CMK (cell line): ENCODE measurements at places on chromosomes 7 and 10.

- no peak for DNase-seq
Measured at GRCh38 chr10:133335246-133336117, 1.2 kb downstream of the CALY start.

GRCh38 chr7:1618475-1618874 lies 48.6 kb upstream of the PSMG3 start:
- DNase-seq: no peak

- no peak for DNase-seq
Measured at GRCh38 chr7:148334959-148335577, 255.5 kb upstream of the C7orf33 start.

DNA sequence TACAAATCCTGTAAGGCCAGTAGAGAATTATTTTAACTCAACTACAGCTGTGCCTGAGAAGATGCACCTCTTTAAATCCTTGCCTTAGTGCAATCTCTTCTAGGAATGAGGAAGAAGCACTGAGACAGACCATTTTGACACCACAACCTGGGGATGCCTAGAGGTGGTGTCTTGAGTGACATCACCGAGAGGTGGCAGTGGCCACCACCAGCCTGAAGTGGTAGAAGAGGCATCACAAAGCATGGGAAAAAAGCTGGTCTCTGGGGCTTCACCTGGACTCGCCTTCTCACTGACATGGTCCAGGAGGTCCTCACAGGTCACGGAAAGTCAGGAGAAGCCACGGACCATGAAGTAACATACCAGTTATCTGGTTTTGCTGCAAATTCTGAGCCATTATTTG lies 99.2 kb upstream of the PDLIM1 start:
- DNase-seq: no peak

DNA sequence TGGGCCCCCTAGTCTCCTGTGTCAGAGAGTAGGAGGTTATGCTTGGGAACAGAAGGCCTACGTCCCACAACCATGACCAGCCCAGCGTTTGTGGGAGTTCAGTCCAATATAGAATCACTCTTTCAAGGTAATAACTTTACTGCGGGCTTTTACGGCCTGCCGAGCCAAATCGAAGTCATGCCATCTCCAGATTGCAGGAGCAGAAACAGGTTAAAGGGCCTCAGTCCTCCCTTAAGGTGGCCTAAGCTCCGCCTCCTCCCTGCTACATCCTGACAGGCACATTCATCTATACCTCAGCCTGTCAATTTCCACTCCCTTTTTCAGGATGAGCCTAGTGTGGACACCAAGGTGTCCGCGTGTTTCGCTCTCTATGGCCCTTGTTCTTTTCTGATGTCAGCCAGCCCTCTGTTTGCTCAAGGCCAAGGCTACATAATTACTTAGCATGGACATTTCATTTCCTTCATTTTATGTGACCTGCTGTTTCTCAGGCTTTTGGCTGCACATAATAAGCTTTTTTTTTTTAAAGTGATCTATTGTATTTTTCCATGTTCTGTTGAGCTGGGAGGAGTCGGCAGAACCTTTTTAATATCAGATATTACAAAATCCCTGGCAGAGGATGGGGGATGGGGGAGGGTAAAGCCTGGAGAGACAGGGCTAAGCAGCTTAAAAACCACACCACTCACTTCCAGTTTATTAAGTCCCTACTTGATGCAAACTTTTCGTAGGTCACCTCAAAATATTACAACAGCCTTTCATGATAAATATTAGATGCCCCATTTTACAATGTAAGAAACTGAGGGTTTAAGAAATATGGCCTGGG lies 84.6 kb downstream of the CACNB2 start:
- no peak for DNase-seq

DNA sequence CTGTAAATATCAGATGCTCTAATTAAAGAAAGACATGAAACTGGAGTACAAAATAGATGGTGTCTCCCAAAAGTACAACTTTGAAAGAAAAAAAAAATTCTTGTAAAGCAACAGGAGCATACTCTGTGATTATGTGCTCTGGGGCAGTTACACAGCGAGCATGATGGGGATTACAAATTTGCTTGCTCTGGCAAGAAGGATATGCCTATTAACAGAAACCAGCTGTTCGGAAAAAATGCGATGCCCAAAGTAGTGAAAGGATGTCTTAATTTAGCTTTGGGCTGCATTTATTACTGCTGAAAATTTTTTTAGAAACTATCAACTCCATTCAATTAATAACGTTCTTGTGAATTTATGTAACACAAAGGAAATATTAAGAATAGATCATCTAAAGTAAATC lies 256.9 kb upstream of the TPK1 start:
- no peak for DNase-seq

GRCh38 chr10:110447886-110448285 lies 49.8 kb upstream of the DUSP5 start:
- DNase-seq: no peak

GRCh38 chr7:80720146-80720545 lies 81.7 kb downstream of the CD36 start:
- DNase-seq: no peak

DNA sequence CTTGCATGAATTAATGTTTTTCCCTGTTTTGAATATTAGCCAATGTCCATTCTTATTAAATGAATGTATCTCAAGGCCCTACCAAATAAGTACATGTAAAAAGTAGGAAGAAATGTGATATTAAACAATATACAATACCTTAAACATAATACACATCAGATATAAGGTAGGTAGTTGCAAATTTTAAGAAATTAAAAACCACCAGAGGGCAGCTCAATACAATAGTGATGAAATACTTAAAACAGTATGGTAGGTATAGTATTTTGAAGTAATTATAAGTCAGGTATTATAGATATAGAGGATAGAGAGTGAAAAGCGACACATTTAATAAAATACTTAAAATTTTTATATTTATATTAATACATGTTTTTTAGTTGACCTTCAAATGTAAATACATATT lies 43.6 kb upstream of the CDK14 start:
- DNase-seq: no peak

DNA sequence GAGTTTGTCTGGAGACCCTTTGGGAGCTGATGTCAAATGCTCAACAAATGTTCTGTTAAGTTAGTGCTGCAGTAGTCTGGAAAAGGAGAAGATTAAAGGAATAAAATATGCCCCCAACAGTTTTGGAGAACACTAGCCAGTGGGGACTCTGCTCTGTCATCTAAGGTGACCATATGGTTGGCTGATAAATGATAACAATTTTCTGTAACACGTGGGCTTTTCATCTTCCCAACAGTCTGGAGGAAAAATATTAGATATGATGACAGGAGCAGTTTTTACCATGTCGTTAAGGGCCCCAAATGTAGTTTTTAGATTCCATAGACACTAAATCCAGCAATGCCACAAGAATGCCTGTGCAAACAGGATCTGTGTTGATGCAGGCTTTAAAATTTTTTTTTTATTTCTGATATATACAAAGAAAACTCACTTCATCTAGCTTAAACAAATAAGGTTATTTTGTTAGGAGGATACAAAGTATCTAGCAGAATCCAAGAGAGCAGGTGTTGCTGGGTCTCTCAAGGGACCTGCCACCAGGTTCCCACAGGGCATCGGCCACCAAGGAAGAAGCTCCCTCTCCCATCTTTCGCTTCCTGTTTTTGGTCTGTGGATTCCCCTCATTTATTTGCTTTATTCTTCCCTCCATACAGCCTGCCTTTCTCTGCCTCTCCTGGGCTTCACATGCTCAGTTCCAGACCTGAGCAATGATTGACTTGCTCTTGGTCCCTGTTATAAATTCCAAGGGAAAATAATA lies 6.2 kb upstream of the CFAP58 start:
- no peak for DNase-seq

DNA sequence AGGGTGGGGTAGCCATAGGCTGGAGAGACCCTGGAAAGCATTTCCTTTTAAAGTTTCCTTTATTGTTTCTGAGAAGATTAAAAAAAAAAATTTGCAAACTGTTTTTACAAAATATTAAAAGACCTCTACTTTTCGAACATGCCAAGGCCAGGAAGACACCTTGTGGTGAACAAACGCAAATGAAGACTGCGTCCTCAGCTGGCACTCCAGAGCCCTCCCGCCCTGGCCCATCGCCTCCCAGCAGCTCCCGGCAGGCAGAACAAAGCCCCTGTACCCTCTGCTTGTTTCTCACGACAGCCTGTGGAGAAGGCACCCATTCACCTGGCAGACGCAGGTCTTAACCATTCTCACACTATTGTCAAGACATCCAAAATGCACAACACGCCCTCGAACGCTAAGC lies 56.4 kb downstream of the ESYT2 start:
- DNase-seq: no peak

GRCh38 chr7:127034186-127034806 lies 218.4 kb downstream of the GRM8 start:
- no peak for DNase-seq

DNA sequence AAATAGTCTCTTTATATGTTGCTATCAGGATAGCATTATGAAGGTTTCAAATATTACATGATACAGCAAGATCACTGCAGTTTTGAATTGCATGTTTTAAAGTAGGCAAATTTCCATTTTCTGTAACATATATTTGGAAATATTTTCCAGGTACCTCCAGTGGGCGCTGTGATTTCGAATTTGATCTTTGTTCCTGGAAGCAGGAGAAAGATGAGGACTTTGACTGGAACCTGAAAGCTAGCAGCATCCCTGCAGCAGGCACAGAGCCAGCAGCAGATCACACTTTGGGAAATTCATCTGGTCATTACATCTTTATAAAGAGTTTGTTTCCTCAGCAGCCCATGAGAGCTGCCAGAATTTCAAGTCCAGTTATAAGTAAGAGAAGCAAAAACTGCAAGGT lies 299.0 kb downstream of the MALRD1 start:
- no peak for DNase-seq

- DNase-seq: no peak
Measured at GRCh38 chr7:74266191-74266963, 12.2 kb upstream of the RFC2 start.

GRCh38 chr10:34709637-34710390 lies 105.3 kb downstream of the PARD3 start:
- DNase-seq: no peak

GRCh38 chr10:77195101-77195500 lies 442.5 kb downstream of the KCNMA1 start:
- no peak for DNase-seq

DNA sequence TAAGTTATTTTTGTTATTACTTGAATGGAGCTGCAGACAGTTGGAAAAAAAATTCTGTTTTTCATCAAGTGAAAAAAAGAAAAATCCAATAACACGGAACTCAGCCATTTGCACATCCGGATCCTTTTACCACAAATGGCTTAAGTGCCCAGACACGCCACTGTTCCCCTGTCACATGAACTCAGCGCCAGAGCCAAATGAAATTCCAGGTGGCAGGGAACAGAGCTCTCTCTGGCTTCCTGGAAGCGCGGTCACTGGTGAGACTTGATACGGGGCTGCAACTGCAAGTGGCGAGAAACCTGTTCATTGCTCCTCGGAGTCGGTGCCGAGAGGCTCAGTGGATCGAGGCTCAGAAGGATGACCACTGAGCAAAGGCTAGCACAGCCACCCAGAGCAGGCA lies 60.8 kb upstream of the NPTX2 start:
- DNase-seq: no peak

- DNase-seq: no peak
Measured at GRCh38 chr7:96728139-96728538, 18.5 kb upstream of the SEM1 start.

GRCh38 chr7:24313777-24314176 lies 29.8 kb downstream of the NPY start:
- DNase-seq: no peak

DNA sequence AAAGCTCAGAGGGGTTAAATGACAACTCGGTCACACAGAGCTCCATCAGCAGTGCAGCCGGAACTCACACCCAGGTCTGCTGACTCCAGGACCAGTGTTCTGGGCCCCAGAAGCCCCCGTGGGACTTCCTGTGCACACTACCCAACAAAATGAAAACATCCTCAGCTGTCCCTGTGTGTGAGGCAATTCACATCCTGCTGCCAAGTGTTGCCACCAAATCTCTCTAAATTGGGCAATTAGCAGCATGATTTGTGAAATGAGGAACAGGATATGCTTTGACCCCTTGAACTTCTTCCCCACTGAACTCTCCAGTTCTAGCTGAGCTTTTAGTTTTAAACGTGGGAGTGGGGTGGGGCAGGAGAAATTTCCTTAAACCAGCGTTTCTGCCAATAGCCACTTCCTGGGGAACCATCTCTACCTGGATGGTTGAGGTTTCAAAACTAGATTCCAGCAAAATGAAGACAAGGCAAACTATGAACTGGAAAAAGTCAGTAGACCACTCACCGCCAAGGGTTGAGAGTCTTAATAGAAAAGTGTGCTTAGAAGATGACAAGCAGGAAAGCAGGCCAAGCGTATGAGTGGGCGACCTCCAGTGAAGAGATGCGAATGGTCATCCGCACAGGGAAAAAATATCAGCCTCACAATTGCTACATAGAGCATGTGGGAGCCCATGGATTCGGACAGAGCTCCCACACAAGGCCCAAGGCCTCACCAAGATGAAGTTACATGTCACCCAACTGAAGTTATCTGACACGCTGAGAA lies 51.9 kb upstream of the CHST15 start:
- DNase-seq: no peak

- DNase-seq: no peak
Measured at GRCh38 chr10:127338399-127339110, 142.2 kb upstream of the INSYN2A start.

- no peak for DNase-seq
Measured at GRCh38 chr10:80515511-80515910, 22.2 kb upstream of the SH2D4B start.

DNA sequence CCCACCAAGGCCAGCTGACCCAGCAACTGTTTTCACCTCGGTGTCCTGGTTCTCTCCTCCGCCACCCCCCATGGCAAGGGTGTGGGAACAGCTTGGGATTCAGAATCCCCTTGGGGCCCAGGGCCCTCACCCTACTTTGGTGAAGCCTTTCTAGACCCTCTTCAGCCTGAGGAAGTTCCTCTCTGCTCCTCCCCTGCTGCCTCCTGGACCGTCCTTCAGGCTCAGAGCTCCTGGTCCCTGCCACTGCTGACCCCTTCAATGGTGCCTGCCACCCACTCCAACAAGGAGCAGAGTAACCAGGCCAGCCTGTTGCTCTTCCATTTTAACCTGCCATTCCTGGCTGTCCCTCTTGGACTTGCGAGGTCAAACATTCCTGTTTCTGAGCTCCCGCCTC lies 72.0 kb upstream of the SMNDC1 start:
- DNase-seq: no peak

GRCh38 chr7:139898483-139898882 lies 69.4 kb downstream of the TBXAS1 start:
- DNase-seq: no peak

- no peak for DNase-seq
Measured at GRCh38 chr7:23347033-23347681, 48.0 kb downstream of the MALSU1 start.

- DNase-seq: no peak
Measured at GRCh38 chr10:3452173-3452626, 279.6 kb upstream of the PITRM1 start.
